ENCODE measurements at places on chromosomes 16 and 17.

DNA sequence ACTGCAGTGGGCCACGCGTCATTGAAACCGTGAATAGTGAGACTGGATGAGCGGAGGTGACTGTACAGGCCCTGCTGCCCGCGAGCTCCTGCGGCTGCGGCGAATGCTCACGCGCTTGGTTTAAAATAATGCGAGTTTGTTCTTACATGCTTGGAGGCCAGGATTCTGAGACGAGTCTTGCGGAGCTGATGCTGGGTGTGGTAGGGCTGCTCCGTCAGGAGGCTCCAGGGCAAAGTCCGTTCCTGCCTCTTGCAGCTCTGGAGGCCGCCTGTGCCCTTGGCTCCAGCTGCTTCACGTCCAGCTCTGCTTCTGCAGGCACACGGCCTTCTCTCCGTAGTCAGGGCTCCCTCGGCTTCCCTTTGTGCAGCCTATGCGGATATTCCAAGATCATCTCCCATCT is 9.5 kb downstream of the ACSF3 start:
- no peak for DNase-seq

GRCh38 chr16:85746460-85747215 is 4.3 kb downstream of the C16orf74 start:
- DNase-seq, result no peak

DNA sequence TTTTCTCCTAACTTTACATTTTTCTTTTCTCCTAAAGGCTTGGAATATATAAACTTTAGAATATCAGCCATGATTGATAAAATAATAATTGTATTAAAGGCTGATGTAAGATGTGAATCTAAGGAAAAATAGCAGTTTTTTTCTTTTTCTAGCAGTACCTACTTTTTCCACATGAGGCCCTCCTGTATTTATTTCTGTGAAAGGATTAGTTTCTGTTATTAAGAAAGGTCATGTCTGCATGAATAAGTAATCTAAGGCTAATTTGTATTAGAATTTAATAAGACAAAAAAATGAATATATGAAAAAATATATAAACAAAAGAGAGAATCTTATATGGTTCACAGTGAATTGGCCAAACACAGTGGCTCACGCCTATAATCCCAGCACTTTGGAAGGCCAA is 85.3 kb downstream of the STXBP4 start:
- DNase-seq, result no peak

DNA sequence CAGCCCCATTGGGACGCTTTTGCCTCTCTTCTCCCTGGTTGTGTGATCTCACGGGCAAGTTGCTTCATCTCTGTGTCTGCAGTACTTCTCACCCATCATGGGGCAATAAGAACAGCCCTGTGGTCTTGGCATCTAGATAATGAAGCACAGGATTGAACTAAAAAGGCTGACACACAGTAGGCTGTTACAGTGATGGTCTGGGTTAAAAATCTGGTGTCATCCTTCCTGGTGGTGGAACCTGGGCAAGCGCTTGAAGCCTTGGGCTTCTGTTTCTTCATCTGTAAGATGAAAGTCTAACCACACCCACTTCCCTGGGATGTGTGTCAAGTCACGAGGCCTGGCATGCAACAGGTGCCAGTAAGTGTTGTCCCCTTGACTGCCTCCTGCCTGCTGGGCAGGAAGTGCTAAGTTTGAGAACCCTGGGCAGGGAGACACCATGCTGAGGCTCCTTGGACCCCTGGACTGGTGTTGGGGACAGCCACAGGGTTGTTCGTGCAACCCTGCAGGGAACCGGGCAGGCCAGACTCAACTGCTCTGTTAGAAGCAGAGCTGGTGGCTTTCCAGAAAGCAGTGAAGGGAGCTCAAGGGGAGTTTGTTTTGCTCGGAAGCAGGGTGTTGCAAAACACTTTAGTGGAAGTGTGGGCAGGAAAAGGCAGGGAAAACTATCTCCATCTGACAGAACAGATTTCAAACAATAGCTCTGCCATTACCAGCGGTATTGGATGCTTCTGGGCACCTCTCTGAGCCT is 5.9 kb upstream of the MAP2K3 start:
- no peak for DNase-seq
